CD4-positive, alpha-beta T cell treated with Interleukin-15 for 4 hours (primary cell): ENCODE measurements at places on chromosomes 1 and 21.

- DNase-seq, result no peak
Observed at GRCh38 chr21:42841156-42841915, 38.0 kb downstream of the WDR4 start.

- no peak for DNase-seq
Observed at GRCh38 chr1:223341121-223341520, 22.9 kb downstream of the SUSD4 start.

DNA sequence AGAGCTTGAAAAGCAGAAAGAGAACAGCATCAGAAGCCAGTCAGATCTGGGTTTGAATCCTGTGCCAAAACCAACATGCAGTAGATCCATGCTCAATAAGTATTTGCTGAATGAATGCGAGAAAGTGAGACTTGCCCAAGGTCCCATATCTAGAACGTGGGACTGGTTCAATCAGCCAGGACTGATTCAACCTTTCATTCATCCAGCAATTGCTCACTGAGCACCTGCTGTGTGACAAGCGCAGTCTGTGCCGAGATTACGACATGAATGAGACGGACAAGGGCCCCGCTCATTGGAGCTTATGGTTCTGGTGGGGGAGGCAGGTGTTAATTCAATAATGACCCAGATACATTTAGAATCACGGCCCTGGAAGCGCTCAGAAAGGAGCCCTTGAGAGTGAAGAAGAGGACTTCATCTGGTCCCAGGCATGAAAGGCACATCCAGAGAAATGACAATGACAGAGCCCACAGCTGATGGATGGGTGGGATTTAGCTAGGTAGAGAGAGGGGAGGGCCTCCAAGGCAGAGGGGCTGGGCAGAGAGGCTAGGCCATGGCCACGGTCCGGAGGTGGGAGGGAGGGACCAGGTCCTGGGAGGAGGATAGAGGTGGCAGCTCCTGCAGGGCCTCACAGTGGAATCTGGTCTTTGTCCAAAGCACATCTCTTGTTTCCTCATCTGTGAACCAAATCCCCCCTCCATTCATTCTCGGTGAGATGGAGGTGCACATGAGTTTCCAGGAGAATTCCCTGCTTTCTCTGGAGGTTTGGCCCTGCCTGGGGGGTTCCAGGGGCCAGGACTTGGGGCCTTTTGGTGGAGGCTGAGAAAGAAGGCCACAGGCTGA lies 4.2 kb upstream of the FAM131C start:
- no peak for DNase-seq

DNA sequence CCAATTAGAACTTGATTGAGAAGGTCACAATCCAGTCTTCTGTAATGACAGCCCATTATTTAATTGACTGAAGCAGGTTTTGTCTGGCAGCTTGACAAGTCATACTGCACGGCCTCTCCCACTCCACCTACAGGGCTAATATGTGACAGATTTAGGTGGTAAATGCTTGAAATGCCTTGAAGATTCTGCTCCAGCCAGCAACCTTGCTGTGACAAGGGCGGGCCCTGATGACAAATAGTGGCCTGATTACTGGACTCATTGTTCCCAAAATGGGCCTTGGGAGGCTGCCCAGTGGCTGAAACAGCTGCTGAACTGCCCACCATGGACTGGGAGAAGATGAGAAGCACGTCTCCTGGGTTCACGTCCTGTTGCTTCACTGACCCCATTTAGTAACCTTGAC lies 30.0 kb upstream of the CRNN start:
- DNase-seq, result no peak

GRCh38 chr1:46615735-46616134 lies 876 bp downstream of the MOB3C start:
- DNase-seq, result no peak

DNA sequence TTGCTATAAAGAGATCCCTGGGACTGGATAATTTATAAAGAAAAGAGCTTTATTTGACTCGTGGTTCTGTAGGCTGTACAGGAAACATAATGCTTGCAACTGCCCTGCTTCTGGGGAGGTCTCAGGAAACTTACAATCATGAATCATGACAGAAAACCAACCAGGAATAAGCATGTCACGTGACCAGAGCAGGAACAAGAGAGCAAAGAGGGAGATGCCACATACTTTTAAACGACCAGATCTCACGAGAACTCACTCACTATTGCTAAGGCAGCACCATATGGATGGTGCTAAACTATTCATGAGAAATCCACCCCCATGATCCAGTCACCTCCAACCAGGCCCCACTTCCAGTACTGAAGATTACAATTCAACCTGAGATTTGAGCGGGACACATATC lies 49.8 kb upstream of the RCC1 start:
- DNase-seq, result no peak

DNA sequence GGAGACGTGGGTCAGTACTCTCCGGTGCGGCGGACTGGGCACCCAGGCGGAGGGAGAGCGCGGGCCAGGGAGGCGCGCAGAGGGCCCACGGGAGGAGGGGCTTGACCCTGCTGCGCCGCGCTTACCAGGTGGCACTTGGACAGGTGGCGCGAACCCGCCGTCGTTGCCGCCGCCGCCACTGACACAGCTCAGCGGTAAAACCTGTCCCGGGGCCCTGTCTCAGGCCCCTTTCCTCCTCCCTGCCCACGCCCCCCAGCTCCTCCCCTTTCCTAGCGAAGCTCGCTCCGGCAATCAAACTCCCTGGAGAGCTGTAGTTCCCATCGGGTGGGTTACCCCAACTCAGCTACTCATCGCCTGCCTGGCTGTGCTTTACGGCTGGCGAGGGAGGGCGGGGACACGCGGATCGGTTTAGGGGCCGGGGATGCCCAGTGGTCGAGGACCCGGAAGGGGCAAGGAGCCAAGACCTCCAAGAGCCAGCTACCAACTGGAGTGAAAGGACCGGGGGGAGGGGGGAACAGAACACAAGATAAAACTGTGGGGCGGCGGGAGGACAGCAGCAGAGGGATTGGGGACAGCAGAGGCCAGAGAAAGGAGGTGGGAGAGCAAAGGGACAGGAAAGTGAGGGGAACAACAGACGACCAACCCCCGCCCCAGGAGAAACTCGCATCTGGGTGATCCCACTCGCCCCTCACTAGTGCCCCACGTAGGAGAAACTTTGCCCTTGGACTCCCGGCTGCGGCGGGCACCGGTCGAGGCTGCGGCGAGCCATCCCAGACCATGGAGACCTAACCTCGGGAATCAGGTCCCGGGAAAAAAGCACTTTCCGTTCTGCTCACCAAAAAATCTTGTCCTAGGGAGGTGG lies 2.9 kb downstream of the GFI1 start:
- DNase-seq, result no peak

DNA sequence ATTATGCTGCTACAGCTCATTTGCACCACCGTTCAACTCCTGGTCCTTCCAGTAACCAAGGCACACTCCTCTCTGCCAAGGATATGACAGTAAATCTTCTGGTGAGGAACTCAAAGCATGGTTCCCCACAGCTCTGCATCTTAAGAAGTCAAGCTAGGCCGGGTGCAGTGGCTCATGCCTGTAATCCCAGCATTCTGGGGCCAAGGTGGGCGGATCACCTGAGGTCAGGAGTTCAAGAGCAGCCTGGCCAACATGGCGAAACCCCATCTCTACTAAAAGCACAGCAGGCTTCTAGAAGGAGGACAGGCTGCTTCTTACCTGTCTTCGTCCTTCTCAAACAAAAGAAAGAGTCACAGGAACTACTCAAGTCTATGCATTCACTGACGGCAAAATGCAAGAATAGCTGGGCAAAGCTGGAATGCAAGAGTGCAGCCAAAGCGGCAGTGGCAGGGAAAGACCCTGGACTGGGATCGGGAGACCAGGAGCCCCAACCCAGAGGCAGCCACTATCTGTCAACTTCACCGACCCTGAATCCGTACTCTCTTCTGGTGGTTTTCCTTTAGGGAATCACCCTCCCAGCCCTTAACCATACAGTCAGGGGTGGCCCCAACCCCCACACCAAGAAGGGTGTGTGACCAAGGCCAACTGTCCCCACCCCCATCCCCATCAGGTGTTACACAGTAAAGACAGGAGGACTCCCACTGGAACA lies 75.5 kb downstream of the NPHP4 start:
- no peak for DNase-seq

GRCh38 chr1:43061757-43062156 lies 103.1 kb upstream of the SLC2A1 start:
- no peak for DNase-seq

DNA sequence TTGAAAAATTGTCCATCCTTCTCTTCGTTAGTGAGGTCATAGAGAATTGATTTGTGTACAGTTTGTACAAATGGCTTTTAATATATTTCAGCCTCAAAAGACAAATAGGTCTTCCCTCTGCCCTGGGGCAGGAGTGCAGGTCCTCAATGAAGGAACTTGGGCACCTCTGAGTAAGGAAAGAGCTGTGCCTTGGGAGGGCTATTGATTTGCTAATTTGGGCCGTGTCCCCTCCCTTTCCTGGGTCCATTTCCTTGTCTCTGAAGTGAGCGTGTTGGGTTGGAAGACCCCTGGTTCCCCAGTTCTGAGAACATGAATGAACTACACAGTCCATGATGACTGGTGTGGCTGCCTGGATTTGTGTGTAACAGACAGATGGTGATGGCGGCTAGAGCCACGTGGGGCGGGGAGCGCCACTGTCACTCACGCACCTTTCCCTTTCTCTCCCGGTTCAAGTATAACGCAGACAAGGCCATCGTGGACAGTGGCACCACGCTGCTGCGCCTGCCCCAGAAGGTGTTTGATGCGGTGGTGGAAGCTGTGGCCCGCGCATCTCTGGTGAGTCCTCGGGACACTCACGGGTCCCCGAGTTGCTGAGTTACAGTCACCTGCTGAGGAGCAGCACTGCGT lies 71.0 kb upstream of the FAM3B start:
- no peak for DNase-seq

DNA sequence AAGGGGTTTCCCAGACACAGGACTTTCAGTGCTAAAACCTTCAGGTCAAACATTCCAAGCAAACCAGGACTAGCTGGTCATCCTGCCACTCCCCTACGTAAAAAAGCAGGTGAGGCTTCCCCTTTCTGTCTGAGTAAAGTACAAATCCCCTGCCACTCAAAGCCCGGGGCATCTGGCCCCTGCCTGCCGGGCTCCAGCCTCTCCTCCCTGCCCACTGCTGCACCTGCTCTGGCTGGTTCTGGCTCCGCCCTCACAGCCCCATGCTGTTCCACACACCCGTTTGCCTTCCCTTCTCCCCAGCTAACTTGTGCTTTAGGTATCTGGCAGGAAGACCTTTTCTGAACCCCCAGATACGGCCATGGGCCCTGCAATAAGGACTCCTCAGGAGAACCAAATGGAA lies 23.3 kb upstream of the S100A7 start:
- no peak for DNase-seq
